ENCODE measurements at places on chromosomes 5 and 9.

DNA sequence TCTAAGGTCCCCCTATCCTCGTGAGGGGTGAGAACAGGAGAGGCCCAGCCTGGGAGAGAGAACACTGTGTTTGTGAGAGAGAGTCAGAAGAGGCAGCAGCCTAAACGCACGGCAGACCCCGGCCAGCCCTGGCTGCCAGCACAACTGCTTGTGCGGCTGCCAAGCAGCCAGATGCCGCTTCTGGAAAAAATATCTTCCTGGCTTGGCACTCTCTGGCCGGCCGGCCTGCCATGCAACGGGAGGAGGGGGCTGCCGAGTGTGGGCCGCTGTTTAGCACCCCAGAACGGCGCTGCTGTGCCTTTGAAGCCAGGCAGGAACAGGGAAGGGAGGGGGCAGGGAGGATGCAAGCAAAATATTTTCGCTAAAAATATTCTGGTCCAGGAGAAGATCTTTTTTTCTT is 105.0 kb downstream of the FGF18 start:
- no peak for DNase-seq

GRCh38 chr5:60820593-60821487 is 23.2 kb downstream of the ELOVL7 start:
- DNase-seq, result no peak

GRCh38 chr5:149664083-149664482 is 66.0 kb upstream of the PPARGC1B start:
- DNase-seq, result no peak

- DNase-seq, result no peak
These were observed 15.9 kb upstream of the GPX3 start for GRCh38 chr5:151004499-151004898.

DNA sequence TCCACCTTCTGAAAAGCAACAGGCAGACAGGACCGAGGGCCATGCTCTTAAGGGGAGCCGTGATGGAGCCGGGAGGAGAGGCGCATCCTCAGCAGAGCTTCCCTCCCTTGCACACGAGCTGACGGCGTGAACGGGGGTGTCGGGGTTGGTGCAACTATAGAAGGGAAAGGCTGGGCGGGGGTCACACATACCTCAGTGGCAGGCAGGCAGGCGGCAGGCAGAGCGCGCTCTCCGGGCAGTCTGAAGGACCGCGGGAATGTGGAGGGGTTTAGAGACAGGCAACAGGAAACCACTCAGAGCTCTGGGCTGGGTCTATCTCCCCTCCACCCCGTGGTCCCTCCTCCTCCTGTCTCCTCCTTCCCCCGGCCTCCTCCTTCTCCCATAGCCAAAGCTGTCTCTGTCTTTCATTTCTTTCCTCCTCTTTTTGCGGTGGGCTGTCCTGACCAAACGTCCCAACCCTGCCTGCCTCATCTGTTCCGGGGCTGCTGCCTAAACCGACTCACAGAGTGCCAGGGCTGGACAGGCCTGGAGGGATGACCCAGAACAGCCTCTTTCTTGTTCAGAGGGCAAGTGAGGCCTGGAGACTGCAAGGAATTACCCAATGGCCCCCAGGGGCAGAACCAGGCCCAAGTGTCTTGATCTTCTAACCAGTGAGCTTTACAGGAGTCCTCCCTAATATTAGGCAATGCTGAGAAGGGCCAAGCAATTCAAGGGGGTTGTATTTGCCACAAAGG is at the start of gene SPARC:
Gene SPARC, minus strand, starts transcription at position 242 of the 734 bp plus-strand sequence. CDS start 10,727 bp downstream, outside the sequence.
- peak; percentile 89 for DNase-seq

- no peak for DNase-seq
These were observed 38.3 kb upstream of the FCN2 start for GRCh38 chr9:134842321-134842720.

GRCh38 chr5:67163863-67164595 is 32.6 kb downstream of the CD180 start:
- no peak for DNase-seq

DNA sequence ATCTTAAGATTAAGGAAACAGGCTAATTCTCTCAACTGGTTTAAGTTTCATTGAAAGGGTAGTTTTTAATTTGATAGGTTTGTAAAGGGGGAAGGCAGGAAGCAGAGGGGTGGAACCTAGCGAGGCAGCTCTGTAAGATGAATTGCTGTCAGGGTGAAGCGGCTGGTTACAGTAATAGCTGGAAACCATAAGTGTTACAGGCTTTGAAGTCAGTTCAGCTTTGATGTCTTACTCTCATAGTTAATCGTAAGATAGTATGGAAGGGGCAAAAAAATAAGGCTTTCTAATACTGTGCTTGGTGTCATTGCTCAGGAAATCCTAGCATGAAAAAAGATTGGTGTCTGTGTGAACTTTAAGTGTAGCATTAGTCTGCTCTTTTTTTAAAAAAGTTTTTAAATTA is 20.3 kb downstream of the POU5F2 start:
- no peak for DNase-seq

DNA sequence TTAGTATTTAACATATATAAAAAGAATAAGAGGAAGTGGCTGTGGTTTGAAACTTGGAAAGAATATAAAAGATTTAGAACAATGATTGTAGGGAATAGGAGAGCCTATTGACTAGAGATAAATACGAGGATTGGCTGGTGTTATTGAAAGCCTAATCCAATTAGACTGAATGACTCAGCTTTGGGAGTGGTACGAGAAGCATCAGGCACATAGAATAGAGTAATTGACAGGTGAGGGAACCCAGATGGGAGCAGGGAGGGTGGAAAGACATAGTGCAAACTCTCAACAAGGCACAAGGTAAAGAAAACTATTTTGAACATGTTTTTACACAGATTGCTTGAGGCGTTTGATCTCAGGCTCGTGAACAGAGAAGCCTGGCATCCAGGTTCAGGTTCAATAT is 338.9 kb upstream of the KLF9 start:
- no peak for DNase-seq

DNA sequence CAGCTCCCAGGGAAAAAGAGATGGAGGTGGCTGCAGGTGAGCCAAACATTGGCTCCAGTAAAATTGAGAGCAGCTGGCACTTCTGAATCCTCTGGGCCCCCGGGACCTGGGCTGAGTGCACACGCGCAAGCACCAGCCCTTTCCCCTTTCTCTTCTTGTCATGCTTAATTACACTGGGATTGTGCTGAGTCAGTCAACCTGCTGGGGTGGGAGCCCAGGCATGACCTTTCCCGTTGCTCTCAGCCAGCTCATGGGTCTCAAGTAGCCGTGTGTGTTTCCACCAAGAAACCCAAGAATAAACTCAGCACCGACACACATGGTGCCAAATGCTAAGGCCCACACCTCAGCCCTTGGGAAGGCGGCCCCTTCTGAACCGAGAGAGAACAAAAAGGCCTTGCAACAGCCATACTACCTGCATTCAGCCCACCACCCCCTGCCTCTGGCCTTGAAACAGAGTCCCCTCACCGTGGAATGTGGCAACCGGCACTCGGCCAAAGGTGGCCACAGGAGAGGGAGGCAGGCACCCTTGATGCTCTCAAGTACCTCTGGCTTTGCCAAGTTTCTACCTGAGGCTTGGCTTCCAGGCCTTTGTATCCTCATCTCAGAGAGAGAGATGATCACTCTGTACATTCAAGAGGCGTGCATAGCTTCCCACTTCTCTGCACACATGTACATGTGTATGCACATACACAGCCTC is 28.1 kb downstream of the SLIT3 start:
- DNase-seq, result no peak

DNA sequence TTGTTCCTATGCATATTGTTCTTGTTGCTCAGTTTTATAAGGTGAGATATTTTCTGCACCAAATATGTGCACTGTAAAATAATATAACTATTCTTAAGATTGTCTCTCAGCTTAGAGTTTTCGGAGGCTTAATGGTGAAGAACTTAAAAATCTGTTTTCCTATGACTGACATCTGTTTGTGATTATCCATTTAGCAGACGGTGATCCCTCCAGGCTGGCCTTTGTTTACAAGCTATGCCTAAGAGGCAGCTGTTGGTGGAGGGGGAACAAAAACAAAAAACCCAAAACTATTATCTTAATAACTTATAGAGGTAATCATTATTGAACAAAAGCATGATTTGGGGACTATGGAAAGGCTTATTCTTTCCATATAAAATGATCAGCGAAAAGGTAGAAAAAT is 658 bp downstream of the PDCD1LG2 start:
- no peak for DNase-seq

GRCh38 chr9:77276799-77277198 is 99.5 kb downstream of the VPS13A start:
- no peak for DNase-seq

DNA sequence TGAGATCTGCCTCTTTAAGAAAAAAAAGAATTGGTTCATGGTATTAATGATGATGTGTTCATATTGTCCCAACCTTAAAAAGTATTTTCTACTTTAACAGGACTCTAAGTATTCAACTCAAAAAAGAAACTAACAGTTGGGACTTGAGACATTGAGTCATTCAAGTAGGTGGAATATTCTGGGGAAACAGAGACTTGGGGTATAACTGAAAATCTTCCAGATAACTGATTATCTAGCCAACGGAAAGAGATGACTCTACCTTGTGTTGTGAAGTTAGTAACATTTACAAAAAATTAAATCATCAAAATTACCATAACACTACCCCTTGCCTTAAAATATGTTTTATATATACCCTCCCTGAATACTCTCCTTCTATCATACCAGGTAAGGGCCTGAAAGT is 19.1 kb downstream of the OXCT1 start:
- no peak for DNase-seq

DNA sequence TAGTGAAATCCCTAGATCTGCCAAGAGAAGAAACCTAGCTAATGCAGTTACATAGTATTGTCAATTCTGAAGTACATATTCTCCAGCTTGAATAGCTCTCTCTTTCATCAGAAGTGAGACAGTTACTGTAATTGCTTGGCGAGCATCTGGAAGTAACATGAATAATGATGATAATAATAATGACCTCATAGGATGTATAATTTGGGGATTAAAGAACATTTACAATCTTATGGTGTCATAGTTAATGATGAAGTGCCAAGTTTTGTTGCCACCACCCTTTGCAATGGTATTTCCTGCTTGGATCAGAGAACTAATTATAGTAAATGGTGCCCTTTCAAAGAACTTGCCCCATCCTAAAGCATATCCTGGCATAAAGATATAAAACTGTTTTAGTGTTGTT is 201.4 kb downstream of the ADAMTSL1 start:
- DNase-seq, result peak; percentile 37

- no peak for DNase-seq
These were observed 114.3 kb downstream of the ASTN2 start for GRCh38 chr9:117300371-117301110.

- no peak for DNase-seq
These were observed 43.7 kb upstream of the SELENOP start for GRCh38 chr5:42855386-42855785.

DNA sequence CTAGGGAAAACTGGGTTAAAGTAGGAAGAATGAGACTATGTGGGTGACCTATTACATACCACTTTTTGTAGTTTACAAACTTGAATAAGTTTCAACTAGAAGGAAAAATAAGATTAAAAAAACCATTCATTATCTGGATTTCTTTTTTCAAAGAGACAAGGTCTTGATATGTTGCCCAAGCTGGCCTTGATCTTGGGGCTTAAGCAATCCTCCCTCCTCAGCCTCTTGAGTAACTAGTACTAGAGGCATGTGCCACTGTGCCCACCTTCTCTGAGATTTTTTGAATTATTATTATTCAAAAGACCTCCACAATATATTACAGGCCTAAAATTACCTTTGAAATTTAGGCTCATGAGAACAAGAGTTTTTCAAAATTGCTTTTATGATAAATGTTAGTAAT is 63.2 kb downstream of the NR2F1-AS1 start:
- no peak for DNase-seq

GRCh38 chr5:10275991-10276390 is 25.9 kb downstream of the CCT5 start:
- DNase-seq, result peak; percentile 56

- no peak for DNase-seq
These were observed 17.4 kb downstream of the NRG2 start for GRCh38 chr5:140025736-140026135.

DNA sequence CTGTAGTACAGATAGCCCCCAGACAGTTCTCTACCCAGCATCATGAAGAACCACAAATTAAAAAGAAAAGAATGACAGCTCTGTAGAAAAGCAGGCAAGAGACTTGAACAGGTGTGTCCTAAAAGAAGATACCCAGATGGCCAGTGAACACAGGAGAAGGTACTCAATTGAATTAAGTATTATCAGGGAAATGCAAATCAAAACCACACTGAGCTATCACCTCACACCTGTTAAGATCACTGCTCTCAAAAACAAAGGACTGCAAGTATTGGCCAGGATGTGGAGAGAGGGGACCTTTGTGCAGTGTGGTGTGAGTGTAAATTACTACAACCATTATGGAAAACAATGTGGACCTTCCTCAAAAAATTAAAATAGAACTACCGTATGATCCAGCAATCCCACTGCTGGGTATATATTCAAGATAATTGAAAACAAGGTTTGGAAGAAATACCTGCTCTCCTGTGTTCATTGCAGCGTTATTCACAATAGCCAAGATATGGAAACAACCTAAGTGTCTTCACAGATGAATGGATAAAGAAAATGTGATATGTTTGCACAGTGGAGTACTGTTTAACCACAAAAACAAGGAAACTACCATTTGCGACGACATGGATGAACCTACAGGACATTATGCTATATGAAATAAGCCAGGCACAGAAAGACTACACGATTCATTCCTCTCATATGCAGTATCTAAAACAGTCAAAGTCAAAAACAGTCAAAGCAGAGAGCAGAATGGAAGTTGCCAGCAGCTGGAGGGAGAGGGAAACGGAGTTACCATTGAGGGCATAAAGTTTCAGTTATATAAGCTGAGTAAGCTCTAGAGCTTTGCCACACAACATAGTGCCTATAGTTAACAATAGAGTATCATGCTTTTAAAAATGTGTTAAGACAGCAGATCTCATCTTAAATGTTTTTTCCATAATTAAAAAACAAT is 102.6 kb downstream of the WNK2 start:
- DNase-seq, result no peak

DNA sequence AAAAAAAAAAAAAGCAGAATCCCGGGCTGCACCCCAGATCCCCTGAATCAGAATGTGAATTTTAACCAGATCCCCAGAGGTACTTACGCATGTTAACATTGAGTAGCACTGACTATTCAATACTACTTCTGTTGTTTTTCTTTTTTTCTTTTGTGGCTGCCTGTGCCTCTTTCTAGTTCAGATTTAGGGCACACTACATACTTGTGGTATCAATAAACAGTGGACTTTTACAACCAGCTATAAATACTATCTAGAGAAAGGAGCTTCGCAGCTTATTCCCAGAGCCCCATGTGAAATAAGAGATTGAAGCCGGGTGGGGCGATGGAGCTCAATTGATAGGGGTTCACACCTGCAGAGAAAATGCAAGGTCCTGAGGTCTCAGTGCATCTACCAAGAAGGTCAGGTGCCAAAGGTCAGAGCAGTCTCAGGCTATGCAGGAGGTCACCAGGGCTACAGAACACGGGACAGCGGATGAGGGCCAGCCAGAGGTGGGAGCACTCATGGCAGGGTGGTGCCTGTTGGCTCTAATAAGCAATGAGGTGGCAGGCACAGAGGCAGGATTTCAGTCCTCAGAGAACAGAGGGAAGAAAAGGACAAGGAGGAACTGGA is 22.3 kb downstream of the WWC1 start:
- no peak for DNase-seq

DNA sequence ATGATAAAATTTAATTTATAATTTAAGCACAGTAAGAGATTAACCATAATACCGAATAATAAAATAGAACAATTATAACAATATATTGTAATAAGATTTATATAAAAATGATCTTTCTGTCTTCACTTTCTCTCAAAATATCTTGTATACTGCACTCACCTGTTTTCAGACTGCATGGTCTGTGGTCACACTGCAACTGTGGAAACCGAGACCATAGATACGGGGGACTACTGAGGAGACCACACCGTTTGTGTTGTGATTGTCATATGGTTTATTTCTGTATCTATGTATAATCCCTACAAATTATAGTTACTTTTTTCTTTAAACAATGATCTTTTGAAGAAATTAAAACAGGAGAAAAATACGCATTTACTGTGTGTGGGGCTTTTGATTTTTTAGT is 78.8 kb upstream of the TNFAIP8 start:
- no peak for DNase-seq

All from lung microvascular endothelial cell (primary cell).